Pulmonary artery endothelial cell (primary cell): ENCODE measurements at places on chromosomes 3 and 15.

GRCh38 chr3:161879470-161879869, 382.9 kb downstream of the OTOL1 start:
- DNase-seq: no peak

DNA sequence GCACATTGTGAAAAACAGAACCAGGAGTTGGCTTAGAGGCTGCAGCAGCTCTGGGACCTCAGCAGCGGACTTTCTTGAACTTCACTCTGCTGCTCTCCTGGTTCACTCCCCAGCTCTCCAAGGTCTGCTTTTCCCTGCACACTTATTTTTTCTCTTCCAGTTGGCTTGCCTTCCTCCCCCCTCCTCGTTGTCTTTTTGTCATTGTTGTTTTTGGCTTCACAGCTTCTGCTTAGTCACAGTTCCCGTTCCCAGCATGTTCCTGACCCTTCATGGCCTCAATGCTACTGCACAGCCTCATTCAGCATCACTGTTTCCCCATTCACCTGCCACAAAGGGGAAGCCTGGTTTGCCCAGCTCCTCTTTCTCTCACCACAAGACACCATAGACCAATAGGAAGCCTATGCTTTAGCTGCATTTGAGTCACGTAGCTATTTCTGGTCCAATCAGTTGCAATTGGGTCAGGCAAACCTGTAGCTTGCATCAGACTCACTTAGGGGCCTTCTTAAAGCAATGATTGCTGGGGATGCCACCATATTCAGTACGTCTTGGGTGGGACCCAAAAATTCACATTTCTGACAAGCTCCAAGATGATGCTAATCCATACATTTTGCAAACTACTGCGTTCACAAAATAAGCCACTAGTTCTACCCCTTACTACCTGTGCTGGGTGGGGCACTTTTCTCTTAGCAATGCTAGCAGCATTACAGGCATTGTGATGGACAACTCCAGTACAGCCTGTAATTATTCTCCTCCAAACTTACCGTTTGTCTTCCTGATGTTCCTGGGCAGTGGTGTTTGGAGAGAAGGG, 7.8 kb upstream of the SUMF1 start:
- peak; percentile 93 for DNase-seq

- DNase-seq: no peak
These were observed 1.5 kb downstream of the IGF2BP2 start for GRCh38 chr3:185823078-185824044.

GRCh38 chr15:94164202-94164807, 67.1 kb upstream of the MCTP2 start:
- DNase-seq: no peak

- DNase-seq: no peak
These were observed 25.9 kb downstream of the HSPBAP1 start for GRCh38 chr3:122767540-122768372.
